ENCODE measurements at places on chromosomes 3 and 15.

DNA sequence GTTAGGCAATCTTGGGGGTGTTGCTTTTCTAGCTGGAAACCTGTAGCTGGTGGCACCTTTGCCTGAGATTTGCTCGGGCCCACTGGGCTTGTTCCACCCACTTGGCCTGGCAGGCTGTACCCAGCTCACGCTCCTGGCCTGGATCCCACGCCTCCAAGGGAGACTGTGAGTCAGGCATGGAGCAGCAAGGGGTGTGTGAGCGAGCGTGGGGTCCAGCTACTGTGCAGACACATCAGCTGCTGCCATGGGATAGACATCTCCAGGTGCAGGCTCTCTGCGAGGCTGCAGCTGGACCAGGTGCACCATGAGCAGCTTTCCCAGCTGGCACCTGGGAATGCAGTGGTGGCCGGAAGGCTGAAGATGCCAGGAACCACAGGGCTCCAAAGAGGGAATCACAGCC, 36.0 kb downstream of the NR1D2 start:
- DNase-seq: no peak

DNA sequence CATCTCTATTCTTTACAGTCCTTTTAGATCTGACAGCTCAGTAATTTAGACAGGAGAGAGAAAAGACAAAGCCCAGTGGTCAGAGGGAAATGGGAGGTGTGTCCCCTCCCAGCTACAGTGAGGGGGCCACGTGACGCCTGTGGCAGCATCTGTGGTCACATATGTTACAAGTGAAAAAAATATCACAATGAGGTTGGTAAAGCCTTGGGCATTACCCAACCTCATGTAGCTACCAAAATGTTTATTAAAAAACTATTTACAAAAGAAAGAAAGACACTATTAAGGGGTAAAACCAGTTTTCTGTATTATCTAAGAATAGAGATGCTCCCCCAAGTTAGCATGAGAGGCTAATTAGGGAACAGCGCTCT, 42.9 kb upstream of the PLCL2 start:
- DNase-seq: peak; percentile 68

GRCh38 chr3:21435871-21436270, 315.1 kb downstream of the ZNF385D start:
- no peak for DNase-seq

- DNase-seq: no peak
Observed at GRCh38 chr15:38391191-38391590, 62.7 kb upstream of the FAM98B start.

DNA sequence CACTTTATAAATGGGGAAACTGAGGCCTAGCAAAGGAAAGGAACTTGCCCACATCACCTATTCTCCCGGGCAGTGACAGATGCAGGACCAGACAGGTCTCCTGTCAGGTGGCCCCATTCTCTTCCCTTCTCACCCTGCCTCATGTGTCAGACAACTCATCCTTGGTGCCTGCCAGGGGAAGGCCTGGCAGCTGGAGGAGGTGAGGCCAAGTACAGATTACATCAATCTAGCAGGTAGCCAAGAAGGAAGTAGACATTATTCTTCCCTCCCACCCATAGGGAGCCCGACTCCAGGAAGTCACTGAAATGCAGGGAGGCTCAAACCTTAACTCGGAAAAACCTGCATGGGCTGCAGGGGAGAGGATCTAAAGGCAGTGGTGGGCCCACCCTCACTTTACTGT, 39.6 kb downstream of the DAPK2 start:
- DNase-seq: no peak

GRCh38 chr3:163622384-163622783, 1455.9 kb downstream of the SI start:
- DNase-seq: no peak

GRCh38 chr3:82080261-82080660, 318.8 kb upstream of the GBE1 start:
- no peak for DNase-seq

GRCh38 chr3:29143151-29143550, 137.7 kb upstream of the RBMS3 start:
- no peak for DNase-seq

- peak; percentile 51 for DNase-seq
Observed at GRCh38 chr3:50189274-50189673, 2.1 kb upstream of the GNAT1 start.

DNA sequence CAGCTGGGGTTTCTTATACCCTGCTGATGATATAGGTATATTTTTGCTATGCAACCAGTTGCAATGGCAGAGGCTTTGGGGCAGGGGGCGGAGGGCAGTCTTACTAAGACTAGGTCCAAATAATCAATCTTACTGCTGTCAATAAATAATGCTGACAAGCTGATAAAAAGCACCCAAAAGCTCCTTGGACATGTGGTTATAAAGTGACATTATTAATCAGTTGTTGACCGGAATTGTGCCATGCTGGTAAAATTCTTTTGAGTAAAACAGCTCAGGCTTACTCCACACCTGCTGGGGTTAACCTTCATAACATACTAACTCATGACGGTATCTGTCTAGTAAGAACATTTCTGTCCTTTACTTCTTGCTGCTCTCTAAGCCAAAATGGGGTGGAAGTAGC, 101.9 kb downstream of the CHST2 start:
- DNase-seq: no peak

GRCh38 chr3:188779281-188779980, 392.3 kb upstream of the TPRG1 start:
- DNase-seq: no peak

- DNase-seq: no peak
Observed at GRCh38 chr15:60583194-60583593, 104.3 kb upstream of the ICE2 start.

- DNase-seq: no peak
Observed at GRCh38 chr3:16844791-16845190, 40.0 kb upstream of the PLCL2 start.

GRCh38 chr15:74664028-74664616, 31.7 kb downstream of the EDC3 start:
- DNase-seq: no peak

GRCh38 chr15:90873998-90874605, 5.7 kb downstream of the FURIN start:
- no peak for DNase-seq

GRCh38 chr3:191768421-191768820, 307.5 kb downstream of the PYDC2 start:
- no peak for DNase-seq

- no peak for DNase-seq
Observed at GRCh38 chr15:31357148-31357547, 30.5 kb downstream of the KLF13 start.

DNA sequence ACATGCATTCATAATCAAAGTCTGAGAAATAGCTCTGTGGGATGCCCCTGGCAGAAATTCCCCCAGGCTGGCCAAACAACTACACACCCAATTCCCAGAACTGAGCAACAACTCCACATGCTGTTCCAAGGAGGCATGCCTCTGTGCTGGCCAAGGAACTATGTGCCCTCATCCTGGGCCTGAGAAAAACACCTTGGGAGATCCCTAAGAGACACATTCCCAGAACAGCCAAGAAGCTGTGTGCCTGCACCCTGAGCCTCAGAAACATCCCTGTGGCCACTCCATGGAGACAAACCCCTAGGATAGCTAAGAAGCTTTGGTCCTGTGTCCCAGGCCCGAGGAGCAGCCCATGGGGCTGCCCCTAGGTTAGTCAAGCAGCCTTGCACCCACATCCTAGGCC, 92.3 kb upstream of the MME start:
- no peak for DNase-seq

DNA sequence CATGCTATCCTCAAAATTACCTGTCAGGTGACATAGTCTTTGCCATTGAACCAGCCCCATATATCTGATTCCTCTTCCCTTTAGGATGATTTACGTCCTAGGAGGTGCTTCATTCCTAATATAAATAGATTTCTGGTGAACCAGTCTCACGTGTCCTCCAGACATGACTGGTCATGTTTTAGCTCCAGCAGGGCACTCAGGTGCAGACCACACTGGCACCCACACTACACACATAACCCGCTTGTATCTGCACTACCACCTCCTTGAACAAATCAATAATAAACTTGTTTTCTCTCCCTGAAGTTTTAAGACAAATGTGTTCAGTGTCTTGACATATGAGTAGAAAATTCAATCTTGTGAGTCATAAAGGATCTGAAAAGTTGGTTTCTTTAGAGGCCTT, 155.5 kb downstream of the GOLIM4 start:
- DNase-seq: no peak

- DNase-seq: no peak
Observed at GRCh38 chr3:126180477-126181397, at the start of gene ALDH1L1. Gene ALDH1L1 (minus strand): TSS chr3:126180586. CDS start chr3:126160979, 19,607 bp downstream.

GRCh38 chr3:130609166-130609979, 92.4 kb downstream of the COL6A6 start:
- DNase-seq: no peak

- no peak for DNase-seq
Observed at GRCh38 chr15:89820666-89821611, 6.3 kb upstream of the ANPEP start.

GRCh38 chr15:40909662-40910630, 15.7 kb downstream of the VPS18 start:
- DNase-seq: no peak

DNA sequence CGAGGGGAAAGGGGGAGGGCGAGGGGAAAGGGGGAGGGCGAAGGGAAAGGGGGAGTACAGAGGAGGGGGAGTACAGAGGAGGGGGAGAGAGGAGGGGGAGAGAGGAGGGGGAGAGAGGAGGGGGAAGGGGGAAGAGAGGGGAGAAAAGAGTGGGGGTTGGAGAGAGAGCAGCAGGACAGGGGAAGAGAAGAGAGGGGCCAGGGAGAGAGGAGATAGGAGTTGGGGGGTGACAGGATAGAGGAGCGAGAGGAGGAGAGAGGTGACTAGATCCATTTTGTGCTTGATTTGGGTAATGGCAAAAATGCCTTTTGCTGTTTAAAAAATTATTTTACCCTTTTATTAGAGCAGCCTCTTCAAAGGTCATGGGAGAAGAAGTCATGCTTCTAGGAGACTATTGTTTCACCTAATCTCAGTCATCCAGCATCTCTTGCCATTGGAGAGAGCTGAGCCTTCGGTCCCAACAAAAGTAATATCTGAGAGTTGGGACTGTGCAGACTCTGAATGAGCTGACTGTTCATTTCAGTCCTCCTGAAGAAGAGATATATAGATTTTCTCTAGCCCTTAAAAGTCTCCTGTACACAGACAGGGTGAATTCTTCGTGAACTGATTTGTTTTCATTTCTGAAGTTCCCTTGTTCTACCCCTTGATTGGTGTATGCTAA, 15.1 kb upstream of the TOP2B start:
- no peak for DNase-seq

DNA sequence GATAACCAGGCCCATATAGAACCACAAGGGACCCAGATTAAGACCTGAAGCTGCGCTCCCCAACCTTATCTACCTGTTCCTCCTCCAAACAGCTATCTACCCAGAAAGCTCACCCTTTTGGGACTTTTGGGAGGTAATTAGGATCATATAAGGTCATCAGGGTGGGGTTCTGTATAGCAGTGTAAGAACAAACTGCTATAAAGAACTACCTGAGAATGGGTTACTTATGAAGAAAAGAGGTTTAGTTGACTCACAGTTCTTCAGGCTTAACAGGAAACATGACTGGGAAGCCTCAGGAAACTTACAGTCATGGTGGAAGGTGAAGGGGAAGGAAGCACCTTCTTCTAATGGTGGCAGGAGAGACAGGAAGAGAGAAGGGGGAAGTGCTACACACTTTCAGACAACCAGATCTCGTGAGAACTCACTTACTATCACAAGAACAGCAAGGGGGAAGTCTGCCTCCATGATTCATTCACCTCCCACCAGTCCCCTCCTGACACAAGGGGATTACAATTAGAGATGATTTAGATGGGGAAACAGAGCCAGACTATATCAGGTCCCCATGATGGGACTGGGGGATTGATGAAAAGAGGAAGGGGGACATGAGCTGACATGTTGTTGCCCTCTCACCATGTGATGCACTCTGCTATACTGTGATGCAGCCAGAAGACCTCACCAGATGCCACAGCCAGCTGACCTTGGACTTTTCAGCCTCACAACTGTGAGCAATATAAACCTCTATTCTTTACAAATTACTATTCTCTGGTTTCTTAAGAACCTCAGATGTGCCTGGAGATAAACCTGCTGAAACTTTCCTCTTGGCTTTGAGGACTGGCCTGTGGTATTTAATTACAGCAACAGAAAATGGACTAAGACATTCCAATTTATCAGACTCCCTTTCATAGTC, 15.3 kb upstream of the FMN1 start:
- DNase-seq: no peak

GRCh38 chr3:15385901-15386653, 41.3 kb downstream of the METTL6 start:
- DNase-seq: no peak

DNA sequence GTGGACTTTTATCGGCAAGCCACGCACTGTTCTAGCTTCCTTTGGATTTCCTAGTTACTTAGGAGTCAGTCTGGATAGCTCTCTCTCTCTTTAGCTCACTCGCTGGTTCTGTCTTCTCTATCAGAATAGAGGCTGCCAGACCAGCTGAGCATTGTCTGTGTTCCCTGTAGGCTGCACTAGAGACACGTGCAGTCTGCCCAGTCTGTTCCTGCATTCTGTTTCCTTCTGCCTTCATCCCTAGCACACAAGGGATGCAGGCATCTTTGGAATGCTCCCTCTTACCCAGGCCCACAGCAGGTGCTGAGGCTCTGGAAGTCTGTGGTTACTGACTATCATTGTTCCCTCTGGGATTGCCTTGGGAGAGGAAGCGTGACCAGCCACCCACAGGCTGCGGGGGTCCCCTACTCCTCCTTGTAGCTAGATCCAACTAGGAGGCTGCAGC, 322.8 kb downstream of the ZNF621 start:
- DNase-seq: no peak

GRCh38 chr3:44468572-44469520, 8.6 kb downstream of the ZNF445 start:
- DNase-seq: no peak

DNA sequence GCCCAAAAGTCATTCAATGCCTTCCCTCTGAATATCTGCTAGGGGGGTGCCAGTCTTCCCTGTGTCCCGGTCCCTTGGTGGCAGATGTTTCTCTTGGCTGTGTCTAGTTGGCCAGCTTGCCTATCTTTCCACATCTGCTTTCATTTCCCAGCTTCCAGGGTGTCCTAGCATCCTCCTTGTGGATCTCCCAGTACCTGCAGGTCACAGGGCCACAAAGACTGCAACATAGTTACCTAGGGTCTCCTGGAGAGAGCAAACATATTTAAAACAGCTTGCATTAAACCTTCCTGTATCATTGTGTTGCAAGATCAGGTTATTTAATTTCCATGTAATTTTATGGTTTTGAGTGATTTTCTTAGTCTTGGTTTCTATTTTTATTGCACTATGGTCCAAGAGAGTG, 400.1 kb downstream of the GRM7 start:
- no peak for DNase-seq
